Posterior vena cava (tissue), 2 donors: ENCODE measurements at places on chromosomes 5 and 9. TPM values are rescaled to one million over a fixed set of nuclear protein-coding genes. Genes with fewer than 3 reads are reported as not detected.

DNA sequence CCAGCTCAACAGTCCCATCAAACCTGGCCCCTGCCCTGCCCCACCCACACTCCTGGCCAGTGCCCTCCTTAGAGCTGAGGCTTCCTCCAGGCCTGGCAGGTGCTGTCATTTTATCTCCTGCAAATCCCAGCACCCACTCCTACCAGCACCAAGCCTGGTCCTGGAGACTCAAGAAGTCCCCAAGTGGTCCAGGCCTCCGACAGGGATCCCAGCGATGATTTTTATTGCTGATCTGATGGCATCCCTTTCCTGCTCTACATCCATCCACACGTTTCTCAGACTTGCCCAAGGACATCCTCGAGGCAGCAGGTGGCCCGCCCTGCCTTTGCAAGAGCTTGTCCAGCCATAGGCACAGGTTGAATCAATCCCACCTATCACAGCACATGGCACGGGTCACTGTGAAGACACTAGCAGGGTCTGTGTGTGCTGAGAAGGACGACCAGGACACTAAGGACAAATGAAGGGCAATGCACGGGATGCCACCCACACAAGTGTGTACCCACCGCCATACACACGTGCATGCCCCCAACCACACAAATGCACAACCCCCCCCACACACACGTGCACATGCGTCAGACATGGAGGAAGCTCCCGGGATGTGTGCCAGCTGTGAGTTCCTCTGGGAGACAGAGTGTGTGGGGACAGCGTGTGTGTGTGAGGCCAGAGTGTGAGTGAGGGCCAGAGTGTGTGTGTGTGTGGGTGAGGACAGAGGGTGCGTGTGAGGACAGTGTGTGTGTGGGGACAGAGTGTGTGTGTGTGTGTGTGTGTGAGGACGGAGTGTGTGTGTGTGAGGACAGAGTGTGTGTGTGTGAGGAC lies 62.4 kb upstream of the UBAC1 start:
- peak; percentile 88 for DNase-seq

GRCh38 chr5:130282049-130282448 lies 377.8 kb downstream of the CHSY3 start:
- no peak for DNase-seq

Gene MARCOL
- total RNA-seq = not detected

Gene PFN3
- total RNA-seq = not detected

GRCh38 chr5:169114466-169115065 lies 186.4 kb downstream of the SLIT3 start:
- no peak for DNase-seq

GRCh38 chr5:152151940-152152339 lies 227.3 kb upstream of the GLRA1 start:
- no peak for DNase-seq

Gene GRXCR2
- total RNA-seq = not detected

Gene SLC6A7
- 0.14 TPM for total RNA-seq

GRCh38 chr5:77277759-77278158 lies 67.3 kb downstream of the PDE8B start:
- no peak for DNase-seq

Gene PDE6A
- total RNA-seq = not detected

DNA sequence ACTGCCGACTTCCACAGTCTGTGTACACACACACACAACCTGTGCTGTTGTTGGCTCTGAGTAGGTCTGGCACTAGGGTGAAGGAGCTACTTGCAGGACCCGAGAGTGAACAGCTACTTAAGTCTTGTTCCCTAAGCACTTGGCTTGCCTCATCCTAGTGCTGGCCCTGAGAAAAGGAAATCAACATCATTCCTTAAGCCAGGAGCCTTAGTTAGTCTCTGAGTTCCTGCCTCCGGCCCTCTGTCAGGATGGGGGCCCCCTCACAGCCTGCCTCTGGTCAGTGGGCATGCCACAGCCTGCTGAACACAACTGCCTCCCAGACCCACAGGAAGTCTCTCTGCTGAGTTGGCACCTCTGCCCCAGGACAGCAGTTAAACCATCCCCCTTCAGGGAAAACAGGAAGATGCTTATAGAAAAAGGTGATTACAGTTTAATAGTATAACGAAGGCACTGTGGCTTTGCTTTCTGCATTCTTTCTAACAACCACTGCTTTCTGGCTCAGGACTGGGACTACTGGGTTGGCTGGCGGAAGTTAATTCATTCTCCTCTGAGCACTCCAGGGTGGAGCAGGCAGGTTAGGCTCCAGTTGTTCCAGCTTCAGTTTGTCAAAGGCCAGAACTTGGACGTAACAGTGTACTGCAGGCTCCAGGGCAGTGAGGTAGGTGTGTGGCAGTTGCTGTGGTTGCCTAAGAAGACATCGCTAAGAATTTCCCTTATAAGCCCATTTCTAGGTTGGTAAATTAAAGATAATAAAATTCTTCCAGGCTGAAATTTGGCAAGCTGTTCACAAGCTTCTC lies 2.8 kb downstream of the MAMDC2 start:
- no peak for DNase-seq

- no peak for DNase-seq
Observed at GRCh38 chr5:18465833-18466681, 831.8 kb downstream of the TAF11L14 start.

DNA sequence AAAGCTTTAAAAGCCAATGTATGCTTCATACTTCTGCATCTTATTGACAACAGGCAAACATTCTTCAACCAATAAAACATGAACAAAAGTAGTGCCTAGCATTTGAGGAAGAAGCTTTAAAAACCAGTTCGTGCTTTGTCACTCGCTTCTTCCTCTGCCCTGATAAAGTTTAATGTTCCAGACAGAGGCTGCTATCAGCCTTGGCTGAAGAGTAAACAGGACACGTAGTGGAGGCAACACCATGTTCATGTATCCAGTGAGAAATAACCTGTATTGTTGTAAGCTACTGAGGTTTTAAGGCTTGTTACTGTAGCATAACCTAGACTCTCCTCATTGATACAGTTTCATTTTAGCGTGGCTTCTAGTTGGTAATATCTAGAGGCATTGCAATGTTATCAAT lies 3.2 kb upstream of the FUBP3 start:
- no peak for DNase-seq
